Stimulated activated naive CD4-positive, alpha-beta T cell treated with Interleukin-2 at 50 U/mL for 16 hours (primary cell): ENCODE measurements at places on chromosomes 2 and 18.

GRCh38 chr2:106869512-106870275 is 16.3 kb downstream of the ST6GAL2 start:
- no peak for DNase-seq

GRCh38 chr2:19752500-19752899 is 149.3 kb downstream of the TTC32 start:
- DNase-seq: no peak

DNA sequence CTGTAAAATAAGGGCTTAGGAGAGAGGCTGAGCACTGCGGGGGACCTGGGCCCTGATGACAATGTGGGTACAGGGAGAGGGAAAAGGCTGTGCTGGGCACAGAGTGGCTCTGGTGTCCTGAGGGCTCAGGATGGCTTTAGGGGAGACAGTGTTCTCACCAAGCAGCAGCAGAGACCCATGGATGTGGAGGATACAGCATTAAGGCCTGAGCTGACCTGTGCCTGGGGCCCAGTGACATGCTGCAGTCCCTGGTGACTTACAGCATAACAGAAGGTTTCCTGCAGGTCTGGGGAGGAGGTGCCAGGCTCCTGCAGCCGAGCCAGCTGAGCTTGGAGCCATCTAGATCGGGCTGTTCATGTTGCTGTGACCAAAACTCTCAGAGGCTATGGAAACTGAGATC is 191.3 kb upstream of the SMAD2 start:
- no peak for DNase-seq

DNA sequence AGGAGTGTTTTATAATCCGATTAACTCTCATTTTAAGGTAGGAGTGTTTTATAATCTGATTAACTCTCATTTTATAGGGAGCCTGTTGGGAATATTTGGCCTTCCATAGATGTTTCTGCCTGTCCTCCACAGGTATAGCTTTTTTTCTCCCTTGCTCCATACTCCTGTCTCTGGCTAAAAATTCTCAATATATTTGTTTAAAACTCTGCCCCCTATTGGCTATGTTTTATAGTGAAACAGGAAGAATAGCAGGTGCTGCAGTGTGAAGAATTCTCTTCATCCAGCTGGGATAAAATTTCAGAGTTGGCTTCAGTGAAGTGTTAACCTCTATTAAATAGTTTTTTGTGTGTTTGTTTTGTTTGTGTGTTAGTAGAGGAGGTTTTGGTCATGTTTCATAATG is 1046.0 kb upstream of the TMEFF2 start:
- no peak for DNase-seq

GRCh38 chr18:49907346-49907929 is 94.1 kb upstream of the ACAA2 start:
- DNase-seq: no peak

- no peak for DNase-seq
These were observed 16.5 kb downstream of the ABI2 start for GRCh38 chr2:203344667-203345066.

DNA sequence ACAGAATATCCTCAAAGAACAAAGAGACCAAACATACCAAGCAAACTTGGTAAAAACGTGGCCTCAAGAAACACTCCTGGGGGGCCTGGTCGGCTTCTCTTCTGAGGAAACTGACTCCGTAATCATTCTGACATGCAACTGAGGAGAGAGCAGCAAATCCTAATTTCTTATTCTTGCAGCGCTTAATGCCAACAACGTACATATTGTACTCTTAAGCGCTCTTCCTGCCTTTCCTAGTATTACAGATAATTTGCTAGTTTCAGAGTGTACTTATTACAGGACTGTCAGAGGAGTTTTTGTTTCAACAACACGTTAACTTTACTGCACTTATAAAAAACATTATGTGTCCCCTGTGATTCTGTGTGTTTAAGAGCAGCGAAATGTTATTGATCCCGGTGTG is 64.9 kb downstream of the ZNF521 start:
- DNase-seq: no peak

- no peak for DNase-seq
These were observed 22.3 kb upstream of the ITM2C start for GRCh38 chr2:230842473-230842872.

DNA sequence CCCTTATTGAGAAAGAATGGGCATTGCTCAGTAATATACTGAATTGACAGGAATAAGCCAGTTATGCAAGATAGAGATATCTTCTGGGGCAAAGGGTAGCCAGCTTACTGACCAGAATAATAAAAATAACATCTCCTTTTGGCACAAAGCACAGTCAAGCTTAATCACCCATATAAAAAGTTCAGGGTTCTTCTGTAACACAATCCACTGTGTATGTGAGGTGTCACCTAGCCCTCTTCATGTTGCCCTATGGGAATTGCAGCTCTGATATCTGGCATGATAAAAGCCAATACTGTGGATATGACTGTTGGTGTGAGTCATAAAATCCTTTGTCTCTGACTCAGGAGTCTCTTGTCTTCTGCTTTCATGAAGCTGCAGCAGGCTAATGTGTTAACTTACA is 90.8 kb downstream of the DSEL start:
- DNase-seq: no peak

- no peak for DNase-seq
These were observed 32.1 kb upstream of the MYO3B start for GRCh38 chr2:170145675-170146432.

- no peak for DNase-seq
These were observed 36.7 kb upstream of the ST8SIA5 start for GRCh38 chr18:46793565-46793964.

GRCh38 chr2:38185012-38185491 is 109.1 kb upstream of the CYP1B1 start:
- DNase-seq: no peak

GRCh38 chr2:100786297-100786658 is 33.7 kb upstream of the NPAS2 start:
- no peak for DNase-seq

DNA sequence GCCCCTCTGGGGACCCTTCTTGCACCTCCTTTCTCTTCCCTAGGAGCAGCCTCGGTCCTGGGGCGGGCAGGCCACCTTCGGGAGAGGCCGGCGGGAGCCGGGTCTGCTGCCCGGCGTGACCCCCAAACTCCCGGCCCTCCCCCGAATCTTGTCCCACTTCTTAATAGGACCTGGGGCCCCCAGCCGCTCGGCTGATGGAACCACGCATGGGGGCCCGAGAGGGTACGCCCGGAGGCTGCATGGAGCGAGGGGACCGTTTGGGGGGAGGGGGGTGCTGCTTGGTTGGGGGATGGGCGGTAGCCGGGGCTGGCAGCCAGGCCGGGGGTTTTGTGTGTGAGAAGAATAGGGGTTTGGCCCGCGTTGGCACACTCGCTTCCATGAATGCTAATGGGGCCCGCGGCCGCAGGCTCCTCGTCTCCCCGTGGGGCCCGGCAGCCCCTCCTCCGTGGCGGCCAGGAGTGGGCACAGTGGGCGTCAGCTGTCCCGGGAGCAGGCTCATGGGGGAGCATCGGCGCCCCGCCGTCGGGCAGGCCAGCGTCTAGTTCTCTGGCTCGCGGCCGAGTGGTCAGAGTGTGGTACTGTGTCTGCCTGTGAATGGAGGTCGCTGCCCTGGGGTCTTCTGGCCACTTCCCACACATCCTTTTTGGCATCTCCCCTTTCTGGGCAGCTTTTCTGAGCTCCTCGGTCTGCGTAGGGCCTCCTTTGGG is 1.0 kb downstream of the GAREM2 start:
- no peak for DNase-seq

GRCh38 chr2:154794406-154794805 is 95.9 kb downstream of the KCNJ3 start:
- DNase-seq: no peak

- DNase-seq: peak; percentile 52
These were observed 679 bp downstream of the PTMA start for GRCh38 chr2:231708773-231709635.
